HS-27A (cell line): ENCODE measurements at places on chromosomes 11 and 22.

GRCh38 chr11:8925711-8926110 is 7.0 kb downstream of the C11orf16 start:
- DNase-seq = no peak

DNA sequence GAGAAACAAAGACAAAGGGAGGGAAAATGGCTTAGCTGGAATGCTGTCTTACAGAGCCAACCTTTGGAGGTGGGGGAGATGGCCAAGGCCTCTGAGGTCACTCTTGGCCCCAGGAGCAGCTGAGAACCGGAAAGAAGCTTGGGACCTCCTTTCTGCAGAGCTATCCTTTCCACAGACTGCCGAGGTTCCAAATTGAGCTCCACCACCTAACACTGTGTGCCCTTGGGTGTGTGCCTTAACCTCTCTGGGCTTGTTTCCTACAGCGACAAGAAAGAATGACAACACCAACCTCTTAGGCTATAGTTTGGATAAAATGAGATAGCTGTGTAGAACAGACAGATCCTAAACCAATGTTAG is 23.2 kb downstream of the RTN4RL2 start:
- no peak for DNase-seq

GRCh38 chr11:64609436-64610047 is 18.5 kb downstream of the SLC22A12 start:
- DNase-seq = no peak

DNA sequence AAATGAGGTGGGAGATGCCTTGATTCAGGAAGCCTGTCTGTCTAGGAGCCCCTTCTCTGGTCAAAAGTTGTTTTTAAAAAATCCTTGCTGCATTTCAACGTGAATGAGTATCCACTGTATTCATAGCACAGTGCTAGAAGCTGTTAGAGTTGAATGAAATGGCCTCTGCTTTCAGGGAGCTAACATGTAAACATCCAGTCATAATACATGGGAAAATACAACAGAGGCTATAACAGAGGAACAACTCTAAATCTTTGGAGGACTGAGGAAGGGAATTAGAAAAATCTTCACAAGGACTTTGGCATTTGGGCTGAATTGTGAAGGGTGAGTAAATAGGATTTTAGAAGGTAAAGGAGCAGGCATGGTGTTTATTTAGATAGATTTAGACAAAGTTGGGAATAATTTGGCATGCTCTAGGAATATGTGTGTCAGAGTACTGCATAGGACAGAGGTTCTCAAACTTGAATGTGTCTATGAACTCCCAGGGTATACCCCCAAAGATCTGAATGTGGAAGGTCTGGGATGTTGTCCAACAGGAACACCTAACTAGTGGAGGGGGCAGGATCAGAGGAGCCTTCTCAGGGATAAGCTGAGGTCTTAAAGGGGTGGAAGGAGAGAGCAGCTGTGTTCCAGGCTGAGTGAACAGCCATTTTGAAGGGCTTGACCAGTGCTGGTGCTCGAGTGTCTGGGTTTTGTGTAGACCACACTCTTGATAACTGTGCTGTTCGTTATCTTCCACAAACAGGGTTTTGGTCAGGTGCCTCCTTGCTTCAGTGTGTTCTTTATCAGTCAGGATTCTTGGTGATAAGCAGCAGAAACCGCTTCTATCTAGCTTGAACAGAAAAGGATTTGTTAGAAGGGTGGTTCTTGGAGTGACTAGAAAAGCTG is 12.7 kb downstream of the SREBF2 start:
- DNase-seq = no peak

DNA sequence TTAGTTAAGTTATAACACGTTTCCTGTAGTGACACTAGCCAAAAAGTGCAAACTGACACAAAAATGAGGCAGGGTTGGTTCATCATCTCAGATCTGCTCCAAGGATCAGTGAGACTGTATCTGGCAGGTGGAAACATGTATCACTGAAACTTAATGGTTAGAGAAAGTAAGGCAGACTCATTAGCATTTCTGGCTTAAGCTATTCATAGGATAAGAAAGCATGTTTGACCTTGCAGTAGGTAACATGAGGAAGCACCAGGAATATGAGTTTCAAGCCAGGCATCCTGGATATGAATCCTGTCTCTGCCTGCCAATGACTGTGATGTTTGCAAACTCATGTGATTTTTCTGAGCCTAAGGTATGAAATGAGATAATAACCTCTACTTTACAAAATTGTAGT is 732.1 kb downstream of the NELL1 start:
- no peak for DNase-seq

DNA sequence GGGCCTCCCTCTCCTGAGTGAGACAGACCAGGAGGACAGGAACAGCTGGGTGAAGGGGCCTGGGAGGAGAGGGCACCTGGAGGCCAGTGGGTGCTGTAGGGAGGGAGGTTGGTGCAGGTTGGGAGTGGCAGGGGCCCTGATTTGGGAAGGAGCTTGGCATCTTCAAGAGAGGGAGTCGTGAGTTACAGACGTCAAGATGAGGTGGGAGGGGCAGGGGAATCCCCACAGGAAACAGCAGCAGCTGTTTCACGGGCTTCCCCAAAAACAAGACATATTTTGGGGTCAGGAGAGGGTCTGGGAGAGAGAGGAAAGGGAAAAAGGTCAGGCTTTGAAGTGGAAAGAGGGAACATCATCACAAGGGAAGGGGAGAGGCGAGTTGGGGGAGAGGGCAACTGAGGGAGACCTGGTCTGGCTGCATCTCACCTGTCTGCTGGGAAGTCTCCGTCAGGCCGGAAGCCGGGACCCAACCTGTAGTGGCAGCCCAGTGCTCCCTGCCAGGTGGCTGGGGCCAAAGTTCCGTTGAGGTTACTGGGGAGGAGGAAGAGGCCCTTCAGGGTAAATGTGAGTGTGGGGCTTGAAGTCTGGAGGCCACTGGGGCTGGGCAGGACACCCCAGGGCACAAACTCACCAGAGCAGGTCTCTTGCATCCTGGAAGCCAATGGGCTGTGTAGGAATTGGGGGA is 4.4 kb downstream of the NAALADL1 start:
- DNase-seq = no peak

GRCh38 chr22:39130892-39131855 is 21.3 kb downstream of the CBX7 start:
- no peak for DNase-seq

DNA sequence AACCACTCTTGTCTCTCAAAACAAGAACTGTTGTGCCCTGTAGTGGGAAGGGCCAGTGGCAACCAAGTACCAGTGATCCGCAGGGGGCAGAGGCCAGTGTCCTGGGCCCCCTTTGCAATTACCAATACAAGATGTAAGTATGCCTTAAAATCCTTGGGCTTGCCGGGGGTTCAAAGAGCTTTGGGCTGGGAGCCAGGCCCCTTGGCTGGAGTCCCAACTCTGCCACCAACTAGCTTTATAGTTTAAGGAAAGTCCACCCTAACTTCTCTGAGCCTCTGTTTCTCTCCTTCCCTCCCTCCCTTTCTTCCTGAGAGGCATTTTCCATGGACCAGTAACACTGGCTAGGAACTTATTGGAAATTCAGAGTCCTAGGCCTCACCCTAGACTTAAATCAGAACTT is 15.5 kb downstream of the CLMP start:
- DNase-seq = no peak

GRCh38 chr11:12195768-12196167 is 85.4 kb downstream of the MICAL2 start:
- DNase-seq = no peak

GRCh38 chr11:12137938-12138731 is 27.7 kb downstream of the MICAL2 start:
- DNase-seq = no peak

DNA sequence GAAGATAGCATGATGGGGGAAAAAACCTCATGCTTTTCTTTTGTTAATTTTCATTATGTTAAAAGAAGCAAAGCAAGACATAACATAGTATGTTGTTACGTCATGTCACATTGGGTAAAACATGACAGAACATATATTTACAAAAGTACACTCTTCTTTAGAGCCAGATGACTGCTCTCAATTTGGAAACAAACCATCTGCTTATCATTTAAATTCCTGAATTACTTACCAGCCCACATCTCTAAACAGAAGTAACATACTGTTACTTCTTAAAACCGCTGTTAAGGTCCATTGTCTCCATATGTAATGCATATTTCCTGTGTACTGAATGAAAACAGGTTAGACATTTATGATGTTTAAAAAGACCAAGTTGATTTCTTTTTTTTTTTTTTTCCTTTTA is 100.0 kb downstream of the TMEM135 start:
- DNase-seq = no peak

DNA sequence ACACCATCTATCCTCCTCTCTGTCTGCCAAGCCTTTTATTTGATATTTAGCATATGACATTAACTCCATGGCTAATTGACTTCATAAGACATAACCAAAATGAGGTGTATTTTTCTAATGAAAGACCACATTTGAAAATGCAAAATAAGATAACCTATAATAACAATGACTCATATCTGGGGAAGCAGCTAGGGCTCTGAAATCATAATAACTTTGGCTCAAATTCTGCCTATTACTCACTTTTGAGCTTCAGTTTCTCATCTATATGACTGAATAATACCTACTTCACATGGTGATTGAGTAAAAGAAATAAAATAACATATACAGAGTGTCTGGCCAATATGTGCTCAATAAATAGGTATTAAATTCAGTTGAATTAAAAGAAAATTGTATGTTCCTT is 1419.8 kb upstream of the TENM4 start:
- no peak for DNase-seq

GRCh38 chr11:116513894-116514293 is 258.9 kb downstream of the BUD13 start:
- DNase-seq = no peak

GRCh38 chr22:46640293-46641055 is 20.3 kb downstream of the GRAMD4 start:
- DNase-seq = no peak

DNA sequence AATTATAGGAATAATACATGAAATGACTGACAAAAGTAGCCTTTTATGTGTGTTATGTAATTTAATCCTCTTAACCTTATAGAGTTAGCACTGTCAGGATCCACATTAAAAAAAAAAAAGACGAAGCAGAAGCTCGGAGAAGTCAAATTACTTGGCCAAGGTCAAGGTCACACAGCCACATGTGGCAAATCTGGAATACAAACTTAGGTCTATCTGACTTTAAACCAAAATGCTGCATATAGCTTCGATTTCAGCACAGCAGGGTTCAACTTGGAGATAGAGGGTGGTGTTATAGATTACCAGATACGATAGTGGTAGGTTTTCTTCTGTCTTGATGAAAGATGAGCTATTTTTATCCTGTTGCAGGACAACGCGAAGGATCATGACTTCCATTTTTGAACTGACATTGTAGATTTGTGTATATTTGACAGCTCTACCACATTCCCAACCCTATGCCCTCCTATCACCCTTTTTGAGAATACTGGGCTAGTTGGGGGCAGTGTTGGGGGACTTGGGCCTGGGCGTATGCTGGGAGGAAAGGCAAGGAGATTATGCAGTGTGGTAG is 11.6 kb upstream of the EHF start:
- DNase-seq = no peak

GRCh38 chr22:40108396-40108795 is 69.3 kb upstream of the TNRC6B start:
- no peak for DNase-seq

GRCh38 chr22:24564376-24565058 is 8.7 kb downstream of the SNRPD3 start:
- no peak for DNase-seq

DNA sequence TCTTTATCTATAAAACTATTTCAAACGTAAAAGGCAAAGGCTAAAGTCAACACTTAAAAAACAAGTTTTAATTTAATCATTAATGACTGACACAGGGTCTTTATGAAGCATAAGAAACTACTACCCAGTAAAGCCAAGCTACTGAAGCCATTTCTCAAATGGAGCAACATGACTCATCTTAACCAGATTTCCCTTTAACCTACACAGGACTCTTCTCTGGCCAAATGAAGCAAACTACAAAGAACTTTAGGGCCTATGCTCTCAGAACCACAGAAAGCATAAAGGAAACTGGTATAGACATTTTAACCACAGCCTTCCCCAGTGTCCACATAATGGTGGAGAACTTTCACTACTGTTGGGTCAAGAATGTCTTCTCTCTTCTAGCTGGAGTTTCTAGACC is 34.7 kb downstream of the ALG9 start:
- no peak for DNase-seq

DNA sequence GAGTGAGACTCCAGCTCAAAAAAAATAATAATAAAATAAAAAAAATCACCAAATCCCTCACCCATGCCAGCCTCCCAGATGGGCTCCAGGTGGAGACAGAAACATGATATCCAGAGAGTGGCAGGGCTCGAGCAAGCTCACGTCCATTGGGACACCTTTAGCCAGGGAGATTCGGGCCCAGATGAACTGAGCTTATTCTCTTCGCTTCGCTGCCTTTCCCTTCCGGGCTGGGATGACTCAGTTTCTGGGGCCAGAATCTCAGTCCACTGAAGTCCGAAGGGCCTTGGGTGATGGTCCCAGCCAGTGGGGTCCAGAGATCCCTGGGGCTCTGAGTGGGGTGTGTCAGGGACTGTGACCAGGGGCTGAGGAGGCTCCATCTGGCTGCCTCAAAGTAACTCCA is 23.0 kb upstream of the MYEOV start:
- no peak for DNase-seq

GRCh38 chr11:123251657-123252344 is 56.8 kb upstream of the CLMP start:
- DNase-seq = no peak

DNA sequence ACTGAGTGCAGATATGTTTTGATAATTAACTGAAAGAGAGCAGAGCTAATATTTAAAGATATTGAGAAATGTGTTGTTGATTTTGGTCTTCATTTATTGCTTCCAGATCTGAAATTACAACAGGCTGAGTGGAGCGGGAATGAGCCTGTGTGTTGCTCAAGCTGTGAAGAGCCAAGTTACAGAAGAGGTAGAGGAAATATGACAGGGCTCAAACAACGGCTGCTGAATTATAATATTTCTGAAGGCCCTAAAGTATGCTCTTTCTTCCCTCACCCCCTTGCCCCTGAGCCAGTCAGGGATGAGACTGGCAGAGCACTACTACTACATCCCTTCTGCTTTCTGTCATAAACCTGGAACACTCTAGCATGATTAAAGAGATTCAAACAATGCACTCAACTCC is 115.6 kb downstream of the FANCF start:
- DNase-seq = no peak

DNA sequence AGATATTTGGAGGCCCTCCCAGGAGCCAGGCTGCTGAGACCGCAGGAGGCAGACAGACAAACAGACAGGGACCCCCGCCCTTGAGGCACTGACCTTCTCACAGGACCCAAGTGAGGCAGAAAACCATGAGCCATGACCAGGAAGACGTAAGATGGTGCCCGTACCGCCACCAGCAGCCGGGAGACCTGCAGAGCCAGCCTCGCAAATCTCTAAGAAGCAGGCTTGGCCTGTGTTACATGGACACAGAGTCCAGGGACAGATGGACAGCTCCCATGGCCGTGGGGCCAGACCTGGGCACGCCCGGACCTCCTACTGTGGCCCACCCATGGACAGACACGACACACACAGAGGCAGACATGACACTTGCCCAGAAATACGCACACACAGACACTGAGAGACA is 30.7 kb upstream of the TOLLIP start:
- no peak for DNase-seq

- DNase-seq = peak; percentile 98
Measured at GRCh38 chr11:86740628-86741483, 59.5 kb upstream of the PRSS23 start.
